Stimulated activated CD8-positive, alpha-beta memory T cell treated with anti-CD3 and anti-CD28 coated beads, Interleukin-15, amount 100 ng/mL, for 48 hours (primary cell): ENCODE measurements at places on chromosomes 6 and 20.
A peak's percentile ranks its signal among the peaks of the same experiment; 100 is the strongest.

GRCh38 chr20:61353261-61354000 is 101.4 kb downstream of the CDH4 start:
- no peak for DNase-seq

GRCh38 chr20:32970115-32970972 is 33.9 kb downstream of the SUN5 start:
- DNase-seq, result no peak

DNA sequence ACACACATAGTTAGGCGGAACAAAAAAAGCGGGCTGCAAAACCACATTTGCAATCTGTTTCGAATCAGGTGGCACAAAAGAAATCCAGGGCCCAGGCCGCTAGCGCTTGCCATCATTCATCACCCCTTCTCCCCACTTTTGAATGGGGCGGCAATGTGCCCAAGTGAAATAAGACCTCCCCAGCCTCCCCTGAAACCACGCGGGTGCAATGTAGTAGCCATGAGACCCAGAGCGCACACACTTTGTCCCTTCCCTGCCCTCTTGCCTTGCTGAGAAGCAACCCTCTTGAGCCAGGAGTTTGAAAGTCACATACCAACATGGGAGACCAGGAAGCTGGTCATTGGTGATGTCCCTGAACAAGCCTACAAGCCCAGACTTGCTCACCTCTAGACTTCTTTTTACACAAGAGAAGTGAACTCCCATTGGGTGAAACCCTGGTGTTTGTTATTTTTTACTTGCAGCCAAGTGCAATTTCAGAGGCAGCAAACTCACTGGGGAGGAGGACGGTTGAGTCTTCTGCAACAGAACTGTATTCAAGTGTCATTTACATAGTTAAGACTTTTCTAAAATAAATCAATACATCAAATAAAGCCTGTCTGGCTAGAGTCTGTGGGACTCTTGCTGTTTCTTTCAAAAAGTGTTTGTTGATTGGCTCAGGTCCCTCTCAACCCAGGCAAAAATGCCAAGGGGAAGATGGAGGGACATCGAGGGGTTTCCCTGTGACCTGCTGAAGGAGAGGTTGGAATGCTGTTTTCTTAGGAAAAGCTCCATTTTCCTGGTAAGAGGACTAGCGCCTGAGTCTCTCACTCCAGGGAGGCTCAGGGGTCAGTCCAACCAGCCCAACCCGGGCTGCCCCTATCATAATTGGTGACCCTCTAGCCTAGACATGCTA is 138.1 kb upstream of the PTPN1 start:
- no peak for DNase-seq

- DNase-seq, result no peak
These were observed 1515.1 kb downstream of the HACE1 start for GRCh38 chr6:103344554-103345163.

DNA sequence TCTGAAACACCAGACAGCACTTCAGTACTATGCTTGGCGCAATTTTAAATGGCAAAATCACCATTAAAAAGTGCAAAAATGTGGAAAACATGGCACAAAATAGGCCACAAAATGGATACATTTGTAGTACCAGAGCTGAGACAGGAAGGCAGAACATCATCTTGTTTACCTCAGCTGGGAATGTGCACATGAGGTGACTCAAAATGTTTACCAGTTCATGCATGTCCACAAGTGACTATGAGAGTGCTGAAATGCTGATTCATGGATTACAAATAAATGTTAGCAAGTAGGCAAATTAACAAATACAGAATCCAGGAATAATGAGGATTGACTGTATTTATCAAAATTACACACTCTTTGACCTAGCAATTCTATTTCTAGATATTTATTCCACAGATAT is 201.6 kb downstream of the ISM1 start:
- no peak for DNase-seq

GRCh38 chr20:44384423-44385027 is 29.0 kb downstream of the HNF4A start:
- peak; percentile 63 for DNase-seq

- no peak for DNase-seq
These were observed 22.6 kb downstream of the BCL2L1 start for GRCh38 chr20:31699801-31700728.

- no peak for DNase-seq
These were observed 166.5 kb downstream of the SOBP start for GRCh38 chr6:107656401-107656800.

DNA sequence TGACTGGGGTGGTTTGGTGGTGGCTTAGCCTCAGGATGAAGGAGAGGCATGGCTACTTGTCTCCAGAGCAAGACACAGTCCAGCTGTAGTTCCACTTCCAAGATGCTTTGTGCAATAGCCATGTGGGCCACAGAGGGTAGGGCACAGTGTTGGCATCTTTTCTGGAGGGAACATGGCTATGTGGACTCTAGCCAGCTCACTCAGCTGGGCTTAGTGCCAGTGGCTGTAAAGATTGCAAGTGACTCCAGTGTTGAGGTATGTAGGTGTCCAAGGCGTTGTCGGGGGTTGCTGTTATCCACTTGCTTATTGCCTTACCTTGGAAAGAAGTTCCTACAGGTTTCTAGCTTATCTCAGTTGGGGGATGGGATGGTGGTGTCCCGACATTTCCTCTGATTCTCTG is 233.4 kb downstream of the CD109 start:
- DNase-seq, result no peak

- no peak for DNase-seq
These were observed 39.0 kb downstream of the STX11 start for GRCh38 chr6:144189351-144189750.

GRCh38 chr6:162178666-162179065 is 548.9 kb downstream of the PRKN start:
- DNase-seq, result no peak

GRCh38 chr6:31862344-31863235 is at the start of gene NEU1:
NEU1 (minus strand) TSS chr6:31862821; CDS start chr6:31862776, 45 bp downstream.
- DNase-seq, result peak; percentile 99

DNA sequence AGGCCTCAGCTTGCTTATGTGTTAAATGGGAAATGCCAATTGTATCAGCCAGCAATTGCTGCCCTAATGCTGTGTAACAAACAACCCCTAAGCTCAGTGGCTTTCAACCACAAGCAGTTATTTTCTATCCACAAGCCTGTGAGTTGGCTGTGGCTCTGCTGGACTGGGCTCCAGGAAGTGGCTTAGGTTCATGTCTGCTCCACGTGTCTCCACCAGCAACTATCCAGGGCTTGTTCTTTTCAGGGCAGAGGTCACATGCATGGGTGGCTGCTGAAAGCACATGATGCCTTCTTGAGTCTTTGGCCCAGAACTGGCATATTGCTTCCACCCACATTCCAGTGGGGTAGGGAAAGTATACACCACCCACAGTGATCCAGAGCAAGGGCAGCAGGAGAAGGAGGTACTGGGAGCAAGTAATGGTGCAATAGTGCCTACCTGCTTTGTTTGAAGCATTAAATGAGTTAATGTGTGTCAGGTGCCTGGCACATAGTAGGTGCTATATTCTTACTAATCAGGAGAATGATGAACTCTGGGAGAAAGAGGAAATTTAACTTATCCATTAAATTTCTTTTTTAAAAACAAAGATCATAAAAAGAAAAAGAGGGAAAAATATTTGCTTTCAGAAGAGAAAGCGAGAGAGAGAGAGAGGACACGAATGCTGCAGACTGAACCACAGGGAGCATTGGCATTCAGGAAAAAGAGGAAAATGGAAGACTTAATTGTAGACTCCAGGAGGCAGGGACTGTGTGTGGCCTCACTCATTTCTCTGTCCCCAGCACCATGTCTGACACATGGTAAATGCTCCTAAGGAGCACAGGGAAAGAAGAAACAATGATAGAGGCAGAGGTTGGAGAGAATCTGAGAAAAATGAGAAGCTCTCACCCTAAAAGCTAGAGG is 25.2 kb upstream of the RNF24 start:
- DNase-seq, result no peak

DNA sequence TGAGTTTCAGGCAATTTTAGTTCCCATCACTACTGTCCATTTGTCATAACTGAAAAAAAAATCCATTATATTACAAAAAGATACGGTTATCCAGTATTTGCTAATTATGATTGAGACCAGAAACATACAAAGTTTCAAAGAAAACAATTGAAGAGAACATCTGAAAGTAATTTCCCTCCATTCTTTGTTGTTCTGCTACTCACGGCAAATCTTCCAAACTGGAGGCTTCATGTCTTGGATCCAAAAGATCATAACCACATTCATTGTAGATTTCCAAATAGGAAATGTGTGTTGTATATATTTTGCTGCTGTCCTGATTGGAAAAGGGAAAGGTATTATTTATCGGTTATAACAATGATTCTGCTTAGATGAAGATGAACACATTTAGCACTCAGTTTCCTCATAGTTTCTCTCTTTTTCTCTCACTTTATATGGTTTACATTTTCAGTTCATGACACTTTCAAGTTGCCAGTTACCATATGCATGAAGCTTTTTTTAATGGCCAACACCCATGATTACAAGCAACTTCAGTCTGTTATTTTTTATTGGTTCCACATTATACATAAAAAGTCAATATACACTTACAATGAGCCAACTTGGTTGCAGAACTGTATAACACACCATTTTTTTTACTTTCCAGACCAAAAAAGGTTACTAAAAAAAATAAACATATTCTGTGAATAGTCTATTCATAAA is 90.4 kb downstream of the KIF6 start:
- no peak for DNase-seq

DNA sequence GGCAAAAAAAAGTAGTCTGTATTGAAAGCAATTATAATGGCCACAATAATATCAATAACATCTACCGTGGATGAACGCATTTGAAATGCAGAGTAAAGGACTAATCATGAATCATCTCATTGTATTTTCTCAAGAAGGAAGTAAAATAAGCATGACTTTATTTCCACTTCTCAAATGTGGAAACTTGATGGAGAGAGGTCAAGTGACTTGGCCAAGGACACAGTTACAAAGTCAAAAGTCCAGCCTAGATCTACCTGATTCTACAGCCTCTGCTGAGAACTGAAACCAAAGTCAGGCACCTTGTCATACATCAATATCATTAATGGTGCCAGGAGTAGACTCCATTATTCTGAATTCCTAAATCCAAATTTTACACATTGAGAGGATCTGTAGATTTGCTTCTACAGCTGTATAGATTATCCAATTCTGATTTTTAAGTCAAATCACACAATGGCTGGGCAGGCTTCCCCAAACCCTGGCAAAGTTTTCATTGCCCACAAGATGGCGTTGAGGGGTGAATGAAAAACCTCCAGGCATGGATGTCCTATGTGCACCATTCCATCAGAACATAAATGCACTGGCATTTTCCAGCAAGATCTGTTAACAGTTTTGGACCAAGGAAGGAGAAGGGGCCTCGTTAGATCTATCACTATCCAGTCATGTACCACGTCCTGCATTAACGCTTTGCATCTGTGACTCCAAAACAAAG is 423.1 kb downstream of the MAFB start:
- DNase-seq, result no peak

- DNase-seq, result peak; percentile 19
These were observed 139.1 kb downstream of the KIF16B start for GRCh38 chr20:16434062-16434664.

- no peak for DNase-seq
These were observed 43.2 kb downstream of the SESN1 start for GRCh38 chr6:109051301-109052017.

- DNase-seq, result no peak
These were observed 148.0 kb downstream of the LRFN2 start for GRCh38 chr6:40439026-40439800.

DNA sequence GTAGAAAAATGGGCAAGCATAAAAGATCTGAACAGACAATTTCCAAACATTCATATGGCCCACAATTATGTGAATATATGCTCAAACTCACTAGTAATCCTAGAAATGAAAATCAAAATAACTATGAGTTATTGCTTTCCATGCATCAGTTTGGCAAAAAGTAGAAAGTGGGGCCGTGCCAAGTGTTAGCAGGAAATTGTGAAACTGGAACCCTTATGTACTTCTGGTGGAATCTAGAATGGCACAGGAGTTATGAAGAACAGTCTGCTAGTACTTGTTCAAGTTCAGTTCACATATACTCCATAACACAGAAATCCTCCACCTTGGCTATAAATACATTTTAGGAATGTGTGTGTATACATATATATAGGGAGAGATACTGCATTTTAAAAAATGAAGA is 89.8 kb downstream of the EYA2 start:
- no peak for DNase-seq

DNA sequence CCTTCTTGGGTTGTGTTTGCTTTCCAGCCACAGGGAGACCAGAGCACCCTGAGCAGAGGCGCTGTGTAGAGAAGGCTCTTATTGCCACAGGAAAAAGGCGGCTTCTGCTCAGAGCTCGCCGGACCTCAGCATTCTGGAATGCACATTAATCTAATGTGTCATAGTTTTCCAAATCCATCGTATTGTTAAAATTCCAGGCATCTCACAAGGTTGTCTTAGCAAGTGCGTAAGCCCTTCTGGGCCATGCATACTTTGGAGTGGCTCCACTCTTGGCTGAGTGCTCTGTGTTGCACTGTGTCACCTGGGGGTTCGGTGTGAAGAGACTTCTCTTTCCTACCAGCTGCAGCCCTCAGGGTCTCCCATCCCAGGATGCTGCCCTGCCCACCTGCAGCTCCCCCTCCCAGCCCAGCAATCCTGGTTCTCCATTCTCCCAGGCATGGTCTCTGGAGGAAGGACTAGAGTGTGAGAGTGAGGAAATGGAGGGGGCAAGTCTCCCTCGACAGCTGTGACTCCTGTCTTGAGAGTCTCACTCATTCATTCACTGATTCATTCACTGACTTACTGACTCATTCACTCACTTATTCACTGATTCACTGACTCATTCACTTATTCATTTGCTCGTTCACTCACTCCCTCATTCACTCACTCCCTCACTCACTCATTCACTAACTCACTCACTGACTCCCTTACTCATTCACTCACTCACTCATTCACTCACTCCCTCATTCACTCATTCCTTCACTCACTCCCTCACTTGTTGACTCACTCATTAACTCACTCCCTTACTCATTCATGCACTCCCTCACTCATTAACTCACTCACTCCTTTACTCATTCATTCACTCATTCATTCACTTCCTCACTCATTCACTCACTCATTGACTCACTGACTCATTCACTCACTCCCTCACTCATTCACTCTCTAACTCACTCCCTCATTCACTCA is 83.7 kb upstream of the MPC1 start:
- no peak for DNase-seq

DNA sequence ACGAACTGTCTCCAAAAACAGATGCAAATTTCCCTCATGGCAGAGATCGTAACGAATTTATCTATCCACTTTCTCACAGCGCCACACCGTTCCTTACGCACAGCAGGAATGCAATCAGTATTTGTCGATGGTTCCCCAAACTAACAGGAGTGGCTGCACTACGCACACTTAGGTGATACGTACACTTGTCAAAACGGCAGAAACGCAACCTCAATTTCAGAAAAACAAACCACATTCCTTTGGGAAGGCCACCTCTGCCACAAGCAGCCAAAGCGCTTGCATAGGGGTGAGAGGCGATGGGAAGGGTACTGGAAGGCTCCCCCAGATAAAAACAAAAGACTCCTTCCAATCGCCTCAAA is 638 bp downstream of the MDN1 start:
- no peak for DNase-seq

- no peak for DNase-seq
These were observed 194.6 kb downstream of the OTOR start for GRCh38 chr20:16942756-16943155.
